ENCODE measurements at places on chromosomes 3 and 15.

DNA sequence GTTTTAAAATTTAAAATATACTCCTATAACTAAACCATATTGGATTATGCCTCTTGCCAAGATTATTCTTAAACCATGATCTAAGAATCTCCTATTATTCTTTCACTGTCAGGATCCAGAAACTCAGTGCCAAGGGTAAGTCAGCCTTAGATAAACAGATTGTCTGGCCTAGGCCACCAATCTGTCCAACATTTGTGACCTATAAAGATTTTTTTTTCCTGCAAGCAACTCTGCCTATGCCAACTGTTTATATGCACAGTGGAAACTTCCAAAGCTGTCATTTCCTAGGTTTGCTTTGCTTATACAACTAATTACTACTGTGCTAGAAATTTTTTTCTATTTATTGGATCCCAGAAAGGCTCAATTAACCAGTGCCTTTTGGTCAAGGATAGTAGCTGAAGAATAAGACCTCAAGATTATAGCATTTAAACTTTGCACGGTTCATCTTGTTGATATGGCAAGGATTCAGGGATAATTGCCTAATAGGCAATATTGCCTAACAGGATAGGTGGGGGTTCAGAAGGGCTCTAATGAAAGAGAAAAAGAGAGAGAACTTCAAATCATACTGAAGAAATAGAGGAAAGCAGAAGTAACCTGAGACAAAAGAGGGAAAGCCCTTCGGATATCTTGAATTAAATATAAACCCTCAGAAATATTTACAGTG is 22.8 kb downstream of the GAP43 start:
- no peak for DNase-seq

DNA sequence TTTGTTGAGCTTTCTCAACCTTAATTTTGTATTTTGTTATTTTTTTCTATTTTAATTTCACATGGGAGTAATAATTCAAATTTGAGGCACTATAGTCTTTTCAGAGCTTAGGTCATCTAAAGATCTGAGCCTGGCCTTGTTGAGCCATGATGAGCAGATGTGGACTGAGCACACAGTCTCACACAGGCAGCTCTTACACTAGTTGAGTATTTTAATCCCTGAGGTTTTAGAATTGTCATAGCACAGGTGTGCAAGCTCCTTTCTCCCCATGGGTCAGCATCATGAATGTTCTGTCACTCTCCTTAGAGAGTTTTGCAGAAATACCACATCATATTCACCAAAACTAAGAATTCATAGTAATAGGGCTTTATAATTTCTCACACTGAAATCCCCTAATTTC is 4.9 kb downstream of the ZBTB38 start:
- no peak for DNase-seq

- DNase-seq = no peak
These were observed 62.4 kb downstream of the C3orf80 start for GRCh38 chr3:160287666-160288065.

DNA sequence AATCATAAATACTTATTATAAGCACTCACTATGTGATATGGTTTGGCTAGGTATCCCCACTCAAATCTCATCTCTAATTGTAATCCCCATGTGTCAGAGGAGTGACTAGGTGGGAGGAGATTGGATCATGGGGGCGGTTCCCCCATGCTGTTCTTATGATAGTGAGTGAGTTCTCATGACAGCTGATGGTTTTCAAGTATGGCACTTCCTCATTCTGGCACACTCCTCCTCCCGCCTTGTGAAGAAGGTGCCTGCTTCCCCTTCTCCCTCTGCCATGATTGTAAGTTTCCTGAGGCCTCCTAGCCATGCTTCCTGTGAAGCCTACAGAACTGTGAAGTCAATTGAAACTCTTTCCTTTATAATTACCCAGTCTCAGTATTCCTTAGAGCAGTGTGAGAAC is 53.3 kb upstream of the CHMP2B start:
- no peak for DNase-seq

GRCh38 chr15:67063689-67064606 is 1.5 kb upstream of the SMAD3 start:
- DNase-seq = peak; percentile 54

- DNase-seq = no peak
These were observed 170.0 kb downstream of the MINAR1 start for GRCh38 chr15:79602180-79602579.

DNA sequence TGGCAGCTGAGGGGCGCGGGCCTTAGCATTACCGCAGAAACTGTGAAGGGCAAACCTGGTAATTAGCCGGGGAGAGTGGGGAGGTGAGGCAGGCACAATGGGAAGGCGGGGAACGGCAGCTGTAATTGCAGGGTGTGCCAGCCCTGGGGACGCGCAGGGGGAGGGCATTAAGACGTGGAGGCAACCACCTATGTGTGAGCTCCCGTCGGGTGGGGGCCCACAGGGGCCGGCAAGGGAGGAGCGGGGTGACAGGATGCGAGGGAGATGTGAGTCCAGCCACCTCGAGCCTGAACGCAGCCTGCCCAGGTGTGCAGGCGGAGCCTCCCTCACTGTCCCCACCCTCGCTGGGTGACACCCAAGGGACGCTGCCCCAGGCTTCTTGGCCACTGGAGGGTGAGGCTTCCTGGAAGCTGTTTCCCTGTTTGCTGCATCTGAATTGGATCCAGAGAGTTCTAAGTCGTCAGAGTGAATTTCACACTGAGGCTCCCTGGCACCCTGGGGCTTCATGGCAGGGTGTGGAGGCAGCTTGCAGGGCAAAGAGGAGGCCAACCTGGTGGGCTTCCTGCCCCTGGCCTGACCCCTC is 130.6 kb upstream of the MEF2A start:
- DNase-seq = no peak

DNA sequence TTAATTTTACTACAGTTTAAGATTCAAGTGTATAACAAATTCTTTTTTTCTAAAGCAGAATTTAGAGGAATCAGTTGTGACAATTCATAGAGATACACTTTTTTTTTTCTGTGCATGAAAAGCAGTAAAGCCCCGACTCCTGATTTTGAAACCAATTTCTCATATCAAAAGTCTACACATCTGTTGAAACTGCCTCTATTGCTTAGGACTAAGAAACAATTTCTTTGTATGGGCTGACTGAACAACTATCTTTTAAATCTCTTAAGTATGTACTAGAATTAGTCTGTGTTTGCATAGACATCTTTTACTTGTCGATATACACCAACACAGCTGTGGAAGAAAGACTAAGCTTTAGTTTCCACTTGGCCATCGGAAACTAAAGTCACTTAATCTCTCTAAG is 127.6 kb downstream of the MEIS2 start:
- DNase-seq = no peak

DNA sequence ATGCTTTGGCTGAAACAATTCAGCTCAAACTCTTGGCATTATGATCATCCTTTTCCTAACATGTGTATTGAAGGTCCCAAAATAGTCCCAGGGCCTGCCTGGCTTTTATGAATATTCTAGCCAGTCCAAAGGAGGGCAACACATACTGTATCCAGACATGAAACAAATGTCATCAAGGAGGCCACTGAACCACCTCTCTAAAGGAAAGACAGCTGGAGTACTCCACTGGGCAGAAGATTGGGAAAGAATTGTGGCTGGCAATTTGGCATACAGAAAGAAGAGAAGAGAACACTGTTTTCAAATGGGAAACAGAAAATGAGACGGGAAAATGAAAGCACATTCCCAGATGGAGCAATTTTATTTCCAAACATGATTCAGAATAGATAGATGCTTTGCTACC is 80.6 kb downstream of the NCEH1 start:
- DNase-seq = no peak

DNA sequence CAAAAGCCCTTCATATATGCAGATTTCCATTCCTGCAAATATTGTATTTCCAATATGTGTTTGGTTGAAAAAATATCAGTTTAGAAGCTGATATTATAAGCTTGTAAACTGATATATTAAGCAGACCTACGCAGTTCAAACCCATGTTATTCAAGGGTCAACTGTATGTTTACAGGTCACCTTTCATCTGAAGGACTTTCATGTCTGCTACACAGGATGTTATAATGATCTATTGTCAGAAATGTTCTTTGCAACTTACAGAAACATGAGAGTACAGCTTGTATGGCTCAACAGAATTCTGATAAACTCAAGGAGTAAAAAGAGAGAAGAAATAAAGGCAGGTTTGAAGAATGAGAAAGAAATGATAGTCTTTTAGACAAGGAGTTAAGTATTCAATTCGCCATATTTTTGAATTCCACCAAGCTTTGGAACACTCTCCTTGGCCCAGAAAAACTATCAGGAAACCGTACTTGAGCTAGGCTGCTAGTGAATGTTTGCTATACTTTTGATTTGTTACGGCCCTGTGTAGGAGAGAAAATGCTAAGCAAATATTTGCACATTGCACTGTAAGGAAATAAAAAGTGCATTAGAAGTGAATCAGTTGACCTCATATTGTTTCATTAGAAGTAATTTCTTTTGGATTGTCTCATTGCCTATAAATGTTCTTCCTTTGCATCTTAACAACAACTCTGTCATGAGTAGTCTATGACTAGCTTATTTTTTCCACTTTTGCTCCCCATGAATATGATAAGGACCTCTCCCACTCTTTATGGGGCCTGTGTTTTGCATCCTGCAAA is 81.2 kb downstream of the NEK11 start:
- DNase-seq = no peak

- no peak for DNase-seq
These were observed 145.0 kb downstream of the CMSS1 start for GRCh38 chr3:99962703-99963102.

All from stimulated activated CD4-positive, alpha-beta T cell treated with anti-CD3 and anti-CD28 coated beads, Interleukin-4, amount 100 ng/mL, for 24 hours (primary cell).